HFFc6 (cell line): ENCODE measurements at places on chromosomes 16 and 17.

GRCh38 chr16:68539711-68540239, 684 bp downstream of the ZFP90 start:
- no peak for DNase-seq

DNA sequence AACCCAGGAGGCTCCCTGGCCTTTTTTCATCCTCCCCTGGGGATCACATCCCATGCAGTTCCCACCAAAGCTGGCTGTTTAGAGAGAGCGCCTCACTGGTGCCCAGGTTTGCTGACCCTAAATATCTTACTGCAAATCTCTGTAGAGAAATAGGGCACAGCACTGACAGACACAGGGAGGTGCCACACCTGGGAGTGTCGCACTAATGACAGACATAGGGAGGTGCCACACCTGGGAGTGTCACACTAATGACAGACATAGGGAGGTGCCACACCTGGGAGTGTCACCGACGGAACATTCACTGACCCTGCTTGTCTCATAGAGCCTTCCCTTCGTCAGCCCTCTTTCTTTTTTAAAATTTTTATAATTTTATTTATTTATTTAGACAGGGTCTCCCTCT, 25.6 kb downstream of the UNK start:
- no peak for DNase-seq

DNA sequence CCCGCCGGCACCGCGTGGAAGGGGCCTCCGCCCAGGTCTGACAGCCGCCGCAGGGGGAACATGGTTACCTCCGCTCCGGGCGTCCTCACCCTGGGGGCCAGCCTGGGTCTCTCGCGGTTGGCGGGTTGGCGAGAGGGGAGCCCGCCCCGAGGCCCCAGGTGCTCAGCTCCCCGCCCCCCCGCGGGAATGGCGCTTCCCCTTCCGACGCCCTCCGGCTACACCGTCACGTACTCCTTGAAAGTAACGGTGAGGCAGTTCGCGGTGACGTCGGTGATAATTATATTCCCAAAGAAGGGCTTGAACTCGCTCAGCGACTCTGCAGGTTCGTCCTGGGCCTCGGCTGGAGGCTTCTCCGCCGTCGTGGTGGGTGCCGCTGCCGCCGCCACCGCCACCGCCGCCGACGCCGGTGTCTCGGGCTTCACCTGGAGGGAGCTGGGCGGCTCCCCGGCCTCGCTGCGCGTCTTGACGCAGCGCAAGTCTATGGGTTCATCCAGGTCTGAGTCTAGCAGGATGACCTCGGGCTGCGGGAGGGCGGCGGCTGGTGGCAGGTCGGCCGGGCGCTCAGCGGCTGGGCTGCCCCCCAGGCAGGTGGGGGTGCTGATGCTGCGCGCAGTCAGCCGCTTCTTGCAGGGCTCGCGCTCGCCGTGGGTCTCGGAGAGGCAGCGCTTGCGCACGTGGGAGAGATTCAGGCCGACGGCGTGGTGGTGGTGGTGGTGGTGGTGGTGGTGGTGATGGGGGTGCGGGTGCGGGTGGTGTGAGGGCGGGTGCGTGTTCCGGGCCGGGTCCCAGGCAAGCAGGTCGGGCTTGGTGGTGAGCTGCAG, 5.3 kb downstream of the CBX4 start:
- no peak for DNase-seq

- DNase-seq: no peak
These were observed 916.9 kb upstream of the SOX9 start for GRCh38 chr17:71203953-71204352.

- no peak for DNase-seq
These were observed 13.7 kb downstream of the CANT1 start for GRCh38 chr17:78995761-78996451.

DNA sequence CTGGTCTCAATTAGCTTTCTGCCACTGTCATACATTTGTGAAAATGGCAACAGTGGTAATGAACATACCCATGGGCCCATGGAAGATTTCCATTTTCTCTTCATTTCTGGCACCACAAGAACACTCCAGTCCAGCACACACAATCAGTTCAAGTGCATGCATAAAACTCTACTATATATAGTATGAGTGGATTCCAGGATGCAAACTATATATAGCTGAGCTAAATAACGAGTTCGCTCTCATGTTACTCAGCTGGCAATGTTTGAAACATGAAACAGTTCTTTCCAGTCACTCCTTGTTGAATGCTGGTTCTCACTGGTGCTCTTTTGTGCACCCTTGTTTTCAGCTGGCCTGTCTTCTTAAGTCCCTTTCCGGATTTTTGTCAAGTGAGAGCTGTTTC, 75.2 kb upstream of the DHX40 start:
- DNase-seq: no peak

GRCh38 chr17:50844117-50844700, 8.8 kb downstream of the WFIKKN2 start:
- DNase-seq: no peak

DNA sequence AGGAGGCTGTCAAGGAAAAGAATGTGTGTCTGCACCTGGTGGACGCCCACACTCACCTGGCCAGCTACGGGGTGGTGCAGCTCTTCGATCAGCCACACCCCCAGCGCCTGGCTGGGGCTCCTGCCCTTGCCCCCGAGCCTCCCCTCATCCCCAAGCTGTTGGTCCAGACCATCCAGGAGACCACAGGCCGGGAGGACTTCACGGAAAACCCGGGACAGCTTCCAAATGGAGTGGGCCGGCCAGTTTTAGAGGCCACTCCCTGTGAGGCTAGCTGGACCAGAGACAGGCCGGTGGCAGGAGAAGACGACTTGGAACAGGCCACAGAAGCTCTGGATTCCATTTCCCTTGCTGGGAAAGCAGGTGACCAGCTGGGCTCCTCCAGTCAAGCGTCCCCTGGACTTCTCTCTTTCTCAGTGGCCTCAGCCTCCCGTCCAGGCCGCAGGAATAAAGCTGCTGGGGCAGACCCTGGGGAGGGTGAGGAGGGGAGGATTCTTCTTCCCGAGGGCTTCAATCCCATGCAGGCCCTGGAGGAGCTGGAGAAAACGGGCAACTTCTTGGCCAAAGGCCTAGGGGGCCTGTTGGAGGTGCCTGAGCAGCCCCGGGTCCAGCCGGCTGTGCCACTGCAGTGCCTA, 2.2 kb downstream of the WDR81 start:
- DNase-seq: no peak

DNA sequence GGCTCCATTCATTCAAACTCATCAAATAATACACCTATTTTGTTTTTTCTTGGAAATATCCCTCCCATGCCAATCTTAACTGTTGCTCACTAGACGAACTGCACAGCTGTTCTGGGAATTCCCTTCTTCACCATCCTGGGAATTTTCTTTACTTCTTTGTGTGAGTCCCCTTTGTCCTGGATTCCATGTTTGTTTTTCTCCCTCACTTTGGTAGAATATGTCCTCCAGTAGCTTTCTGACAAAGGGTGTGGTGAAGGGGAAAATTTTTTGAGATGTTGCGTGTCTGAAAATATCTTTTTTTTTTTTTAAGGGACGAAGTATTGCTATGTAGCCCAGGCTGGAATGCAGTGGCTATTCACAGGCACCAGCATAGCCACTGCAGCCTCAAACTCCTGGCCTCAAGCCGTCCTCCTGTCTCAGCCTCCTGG, 17.2 kb upstream of the UTP6 start:
- DNase-seq: no peak

DNA sequence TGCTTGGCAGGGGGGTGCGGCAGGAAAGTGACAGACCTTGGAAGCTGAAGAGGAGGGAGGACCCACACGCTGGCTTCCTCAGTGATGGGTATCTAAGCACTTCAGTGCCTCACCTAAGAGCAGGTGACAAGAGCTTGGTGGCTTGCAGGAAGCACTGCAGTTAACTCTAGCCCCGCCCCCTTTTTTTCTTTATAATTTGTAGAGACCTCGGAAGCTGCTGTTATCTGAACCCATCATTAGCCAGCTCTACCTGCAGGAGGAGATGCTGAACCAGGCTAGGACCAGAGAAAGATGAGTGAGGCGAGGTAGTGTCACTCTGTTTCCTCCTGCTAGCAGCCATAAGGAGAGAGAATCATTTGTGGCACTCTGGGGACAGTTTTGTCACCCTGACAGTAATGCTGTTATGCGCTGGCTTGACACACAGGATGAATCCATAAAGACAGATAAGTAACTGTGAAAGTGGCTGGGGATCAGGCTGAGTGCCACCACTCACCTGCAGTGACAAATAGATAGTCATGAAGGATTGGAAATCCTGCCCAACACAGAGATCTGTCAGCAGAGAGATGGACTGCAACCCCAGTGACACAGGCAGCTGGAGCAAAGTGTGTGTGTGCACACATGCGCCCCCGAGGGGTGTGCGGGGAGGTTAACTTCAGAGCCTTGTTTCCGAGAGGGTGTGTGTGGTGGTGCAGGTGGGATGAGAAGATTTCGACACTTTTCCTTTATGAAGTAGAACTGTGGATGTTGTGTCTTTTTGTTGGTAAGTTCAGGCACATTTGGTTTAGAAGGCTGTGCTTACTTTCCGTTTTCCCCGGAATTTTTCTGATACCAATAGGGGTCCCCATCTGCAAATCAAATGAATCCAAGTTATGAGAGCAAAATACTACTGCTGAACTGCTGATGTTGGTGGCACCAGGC, 224.0 kb downstream of the IRX3 start:
- no peak for DNase-seq
